ENCODE measurements at places on chromosomes 12 and 14.

- DNase-seq: no peak
Observed at GRCh38 chr12:52837413-52837741, 3.3 kb upstream of the KRT79 start.

- peak; percentile 46 for DNase-seq
Observed at GRCh38 chr12:101209319-101210302, at the start of gene SLC5A8. TSS of gene SLC5A8 (minus strand) at chr12:101210238. CDS start at chr12:101209848, 390 bp downstream.

DNA sequence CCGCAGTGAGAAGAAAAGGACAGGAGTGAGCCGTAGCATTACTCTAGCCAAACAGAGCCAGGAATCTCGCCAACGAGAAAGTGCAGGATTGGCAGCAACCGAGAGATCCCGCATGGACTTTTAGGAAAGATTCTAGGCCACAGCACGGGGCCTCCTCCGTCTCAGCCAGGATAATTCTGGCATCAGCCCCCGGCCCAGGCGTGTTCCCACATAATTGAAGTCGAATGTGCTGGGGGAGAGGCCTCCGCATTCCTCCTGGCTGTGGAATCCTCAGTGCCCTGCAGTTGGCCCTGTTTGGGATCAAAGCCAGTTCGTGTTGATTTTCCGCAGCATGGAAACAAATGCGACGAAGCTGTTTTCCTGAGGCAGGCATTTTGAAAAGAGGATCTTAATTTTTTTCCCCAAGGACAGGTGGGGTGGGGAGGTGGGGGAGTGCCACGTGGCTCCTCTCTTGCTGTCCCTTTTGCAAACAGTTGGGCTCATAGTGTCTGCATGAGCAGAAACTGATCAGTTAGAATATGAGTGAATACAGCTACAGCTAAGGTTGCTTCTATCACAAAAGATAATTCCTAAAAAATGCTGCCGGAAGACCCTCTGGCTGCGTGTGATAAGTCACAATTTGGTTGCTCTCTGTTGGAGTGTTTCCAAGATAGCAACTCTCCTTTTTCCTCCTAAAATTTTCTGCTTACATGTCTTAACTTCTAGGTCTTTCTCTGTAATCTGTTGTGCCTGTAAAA is 37.3 kb upstream of the ATXN2 start:
- no peak for DNase-seq

GRCh38 chr14:99075771-99076375 is 196.1 kb downstream of the BCL11B start:
- no peak for DNase-seq

DNA sequence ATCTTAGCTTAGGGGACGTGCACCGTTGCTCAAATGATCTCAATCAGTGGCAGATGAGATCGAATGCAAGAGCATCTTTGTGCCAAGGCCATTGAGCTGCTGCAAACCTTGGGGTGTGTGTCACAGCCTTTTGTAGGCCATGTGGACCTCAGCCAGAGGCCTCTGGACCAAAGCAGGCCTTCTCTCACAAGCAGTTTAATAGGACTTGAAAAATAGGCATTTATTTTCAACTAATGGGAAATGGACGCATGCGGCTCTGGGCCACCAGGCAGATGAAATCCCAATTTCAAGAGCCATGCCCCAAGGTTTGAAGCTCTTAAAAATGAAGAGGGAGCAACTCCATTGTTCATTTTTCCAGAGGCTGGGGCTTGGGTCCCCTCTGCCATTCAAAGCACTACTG is 87.3 kb downstream of the TTC7B start:
- DNase-seq: no peak

DNA sequence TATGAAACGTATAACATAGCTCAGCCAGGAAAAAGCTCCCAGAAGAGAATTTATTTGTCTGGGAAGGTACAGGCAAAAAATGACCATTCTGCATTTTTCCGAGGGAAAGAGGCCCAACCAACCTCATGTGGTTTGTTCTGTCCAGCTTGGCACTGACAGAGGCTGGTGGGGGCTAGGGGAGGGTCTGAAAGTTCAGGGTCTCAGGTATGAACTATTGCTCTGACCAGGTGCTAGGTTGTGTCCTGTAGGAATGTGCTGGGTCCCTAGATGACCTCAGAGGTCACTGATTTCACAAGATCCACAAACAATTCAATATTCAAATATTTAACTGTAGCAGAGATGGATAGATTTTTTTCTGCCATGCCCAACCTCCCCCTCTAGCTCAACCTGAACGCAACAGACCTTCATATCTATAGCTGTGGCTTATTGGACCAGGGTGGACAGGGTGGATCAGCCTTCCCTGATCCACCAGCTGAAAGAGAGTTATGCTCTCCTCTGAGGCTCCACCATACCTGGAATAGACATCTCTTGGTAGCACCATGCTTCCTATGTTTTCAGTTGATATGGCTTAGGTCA is 32.9 kb upstream of the IFT81 start:
- no peak for DNase-seq

DNA sequence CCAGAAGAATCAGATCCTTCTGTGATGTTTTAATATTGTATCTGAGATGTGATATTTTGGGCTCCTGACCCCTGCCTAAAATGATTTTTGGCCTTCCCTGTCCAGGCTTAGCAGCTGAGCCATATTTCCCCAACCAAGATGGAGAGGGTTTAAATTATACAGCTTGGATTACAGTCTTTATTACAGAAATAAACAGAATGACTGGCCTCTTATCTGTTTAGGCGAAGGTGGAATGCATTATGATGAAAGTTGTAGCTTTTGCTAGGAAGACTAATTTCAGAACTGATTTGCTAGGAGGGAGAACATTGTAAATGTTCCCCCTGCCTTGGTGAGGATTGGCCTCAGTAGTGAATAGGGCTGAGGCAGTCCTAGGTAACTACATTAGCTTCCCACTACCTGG is 23.3 kb downstream of the BMAL2 start:
- no peak for DNase-seq

GRCh38 chr14:81453166-81453766 is 53.1 kb upstream of the STON2 start:
- DNase-seq: peak; percentile 73

All from NCI-H345 (cell line).